ENCODE measurements at places on chromosomes 11 and 22.
A peak's percentile ranks its signal among the peaks of the same experiment; 100 is the strongest.

DNA sequence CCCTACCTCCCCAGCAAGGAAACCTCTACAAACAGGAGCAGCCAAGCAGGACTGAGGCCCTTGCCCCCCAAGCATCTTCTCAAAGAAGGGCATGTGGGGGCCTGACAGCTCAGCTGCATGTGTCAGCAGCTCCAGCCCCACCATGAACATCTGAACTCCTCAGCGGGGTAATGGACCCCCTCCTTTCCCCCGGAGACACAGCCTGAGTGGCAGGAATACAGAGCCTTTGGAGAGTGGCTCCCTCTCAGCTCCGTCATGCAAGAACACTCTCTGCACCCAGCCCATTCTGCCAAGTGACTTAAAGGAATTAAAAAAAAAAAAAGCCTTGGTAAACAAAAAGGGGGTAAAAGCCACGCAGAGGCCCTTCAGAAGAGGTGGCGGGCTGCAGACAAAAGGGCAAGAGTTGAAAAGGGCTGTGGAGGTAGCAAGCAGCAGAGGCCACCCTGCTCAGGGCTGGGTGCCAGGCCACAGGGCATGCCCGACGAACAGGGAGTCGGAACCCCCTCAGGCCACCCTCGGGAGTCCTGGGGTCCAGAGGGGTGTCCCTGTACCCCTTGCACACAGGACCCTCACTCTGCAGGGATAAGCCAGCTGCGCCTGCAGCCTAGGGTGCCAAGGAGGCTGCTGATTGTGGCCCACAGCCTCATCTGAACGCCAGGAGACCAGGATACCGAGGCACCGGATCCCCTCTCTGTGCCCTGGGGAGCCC lies 62.5 kb downstream of the MACROD1 start:
- DNase-seq: no peak

DNA sequence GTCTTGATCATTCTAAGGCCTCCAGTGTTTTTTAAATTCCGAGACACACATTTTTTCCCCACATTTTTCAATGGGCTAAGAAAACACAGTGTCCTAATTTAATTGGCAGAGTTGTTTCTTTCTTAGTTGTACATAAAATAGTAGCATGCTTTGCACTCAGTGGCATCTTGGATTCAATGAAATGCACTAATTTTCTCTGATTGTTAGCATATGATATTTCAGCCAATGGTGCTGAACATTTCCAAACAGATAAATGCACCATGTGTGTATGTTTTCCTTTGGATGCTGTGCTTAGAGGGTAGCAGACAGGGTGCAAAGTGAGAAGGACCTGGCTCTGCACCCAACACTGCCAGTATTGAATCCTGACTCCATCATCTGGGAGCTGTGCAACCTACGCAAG lies 103.5 kb downstream of the LDLRAD3 start:
- DNase-seq: no peak

DNA sequence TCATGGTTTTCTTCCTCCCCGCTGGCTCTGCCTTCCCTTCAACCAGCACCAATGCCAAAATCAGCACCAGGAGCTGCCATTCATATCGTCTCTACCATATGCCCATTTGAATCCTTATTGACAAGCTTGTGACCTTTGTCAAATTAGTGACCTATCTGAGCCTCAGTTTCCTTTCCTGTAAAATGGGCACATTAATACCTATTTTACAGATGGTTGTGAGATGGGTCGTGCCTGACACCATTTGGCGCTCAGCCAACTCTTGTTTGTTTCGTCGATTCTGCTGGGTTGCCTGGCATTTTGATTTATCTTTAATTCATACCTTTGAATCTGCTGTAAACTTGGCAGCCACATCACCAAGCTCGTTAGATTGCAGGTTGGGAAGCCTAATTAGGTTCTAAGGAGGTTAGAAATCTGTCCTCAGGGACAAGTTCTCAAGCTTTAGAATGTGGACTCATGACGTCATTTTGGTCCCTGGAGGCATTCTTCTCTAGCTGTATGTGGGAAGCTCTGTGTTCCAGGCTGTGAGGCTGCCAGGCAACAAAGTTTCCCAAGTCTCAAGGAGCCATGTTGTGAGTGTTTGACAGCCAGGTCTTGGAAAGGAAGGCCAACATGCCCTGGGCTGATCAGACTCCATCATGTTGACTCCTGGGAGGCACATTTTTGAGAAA lies 61.0 kb downstream of the RPS6KA4 start:
- no peak for DNase-seq

- no peak for DNase-seq
These were observed 789 bp upstream of the FAM111A start for GRCh38 chr11:59141673-59142460.

DNA sequence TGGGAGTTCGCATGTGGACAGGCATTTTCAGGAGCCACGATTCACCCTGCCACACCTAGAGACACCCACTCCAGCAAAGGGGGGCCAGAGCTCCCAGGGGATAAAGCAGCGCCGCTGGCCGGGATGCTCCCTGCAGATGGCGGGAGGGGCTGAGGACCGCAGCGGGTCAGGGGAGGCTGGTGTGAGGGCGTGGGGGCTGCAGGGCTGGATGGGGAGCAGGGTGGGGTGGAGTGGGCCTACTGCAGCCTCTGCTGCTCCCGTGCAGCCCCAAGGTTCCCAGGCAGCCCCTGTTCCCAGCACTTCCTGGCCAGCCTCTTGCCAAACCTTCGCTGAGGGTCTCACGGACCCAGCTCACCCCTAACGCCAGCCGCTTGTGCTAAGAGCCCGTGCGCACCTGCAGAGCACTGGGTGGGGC lies 13.0 kb downstream of the MUC5B start:
- DNase-seq: no peak

DNA sequence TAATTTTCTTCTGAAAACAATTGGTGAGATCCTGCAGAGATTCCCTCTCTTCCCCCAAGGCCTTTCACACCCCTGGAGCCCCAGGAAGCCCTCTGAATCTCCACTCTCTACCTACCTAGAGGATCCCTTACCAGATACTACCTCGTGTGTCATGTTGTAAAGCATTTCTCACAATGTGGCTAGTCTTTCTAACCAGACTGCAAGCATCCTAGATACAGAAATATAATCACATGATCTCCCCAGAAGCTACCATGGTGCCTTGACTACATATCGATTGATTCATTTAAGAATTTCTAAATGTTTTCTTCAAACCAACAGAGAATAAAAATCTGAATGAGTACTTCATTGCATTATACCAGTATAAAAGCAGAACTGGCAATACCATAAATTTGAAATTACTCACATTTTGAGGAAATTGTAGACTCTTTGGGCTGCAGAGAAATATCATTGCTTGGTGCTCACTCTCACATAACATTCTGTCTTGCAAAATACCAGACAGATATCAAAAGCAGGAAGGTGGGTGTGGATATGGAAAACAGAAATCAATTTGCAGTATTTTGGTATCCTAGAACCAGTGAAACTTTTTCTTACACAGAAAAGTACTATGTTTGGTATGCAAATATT lies 113.5 kb downstream of the MAML2 start:
- DNase-seq: no peak

DNA sequence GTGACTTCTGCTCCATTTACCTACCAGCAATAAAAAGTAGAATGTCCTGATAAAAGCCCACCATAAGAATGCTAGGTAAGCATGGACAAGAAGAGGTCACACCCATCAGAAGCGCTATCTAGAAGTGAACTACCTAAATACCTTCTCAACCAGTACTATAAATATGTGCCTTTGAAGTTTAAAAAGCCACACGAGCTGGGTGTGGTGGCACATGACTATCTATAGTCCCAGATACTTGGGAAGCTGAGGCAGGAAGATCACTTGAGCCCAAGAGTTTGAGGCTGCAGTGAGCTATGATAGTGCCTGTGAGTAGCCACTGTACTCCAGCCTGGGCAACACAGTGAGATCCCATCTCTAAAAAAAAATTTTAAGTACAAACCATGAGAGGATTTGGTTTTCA lies 66.7 kb downstream of the PACSIN2 start:
- DNase-seq: no peak

- peak; percentile 48 for DNase-seq
These were observed 8.5 kb upstream of the CHRDL2 start for GRCh38 chr11:74739546-74740270.

- no peak for DNase-seq
These were observed 8.2 kb downstream of the REXO2 start for GRCh38 chr11:114447444-114447843.

DNA sequence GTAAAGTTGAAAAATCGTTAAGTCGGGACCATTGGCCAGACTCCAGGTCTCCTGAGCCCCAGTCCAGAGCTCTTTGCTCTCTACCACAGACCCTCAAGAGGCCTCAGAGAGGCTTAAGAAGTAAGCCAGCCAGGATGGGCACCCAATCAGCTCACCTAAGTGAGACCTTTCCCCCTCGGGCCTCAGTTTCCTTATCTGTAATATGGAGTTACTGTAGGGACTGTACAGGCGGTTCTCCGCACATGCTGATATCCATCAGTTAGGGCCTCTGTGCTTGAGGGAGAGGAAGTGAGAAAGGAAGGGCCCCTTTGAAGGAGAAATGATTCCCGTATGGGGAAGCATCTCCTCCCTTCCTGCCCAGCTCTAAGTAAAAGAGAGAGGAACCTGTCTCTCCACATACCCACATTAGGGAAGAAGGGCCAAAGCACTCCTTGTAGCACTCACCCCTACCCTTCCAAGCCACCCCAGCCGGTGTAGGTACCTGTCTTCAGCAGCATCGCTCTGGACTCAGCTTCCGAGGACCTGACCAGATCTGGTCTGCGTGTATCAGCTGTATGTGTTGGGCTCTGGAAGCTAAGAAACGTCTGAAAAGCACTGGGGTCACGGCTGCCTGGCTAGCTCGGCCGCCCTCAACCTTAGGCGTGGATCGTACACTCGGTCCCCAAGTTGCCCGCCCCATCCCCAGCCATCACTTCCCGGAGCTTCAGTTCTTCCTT lies 653 bp downstream of the NAGA start:
- DNase-seq: no peak

DNA sequence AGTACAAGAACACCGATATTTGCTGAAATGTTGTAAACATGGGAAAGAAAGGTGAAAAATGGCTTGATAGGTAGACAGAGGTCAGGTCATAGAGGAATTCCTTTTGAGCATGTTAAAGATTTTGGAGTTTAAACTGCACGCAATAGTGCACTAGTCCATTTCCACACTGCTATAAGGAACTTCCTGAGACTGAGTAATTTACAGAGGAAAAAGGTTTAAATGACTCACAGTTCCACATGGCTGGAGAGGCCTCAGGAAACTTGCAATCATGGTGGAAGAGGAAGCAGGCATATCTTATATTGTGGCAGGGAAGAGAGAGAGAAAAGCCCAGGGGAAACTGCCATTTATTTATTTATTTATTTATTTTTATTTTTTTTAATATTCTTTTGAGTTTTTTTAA lies 5.0 kb downstream of the OR10A5 start:
- no peak for DNase-seq

DNA sequence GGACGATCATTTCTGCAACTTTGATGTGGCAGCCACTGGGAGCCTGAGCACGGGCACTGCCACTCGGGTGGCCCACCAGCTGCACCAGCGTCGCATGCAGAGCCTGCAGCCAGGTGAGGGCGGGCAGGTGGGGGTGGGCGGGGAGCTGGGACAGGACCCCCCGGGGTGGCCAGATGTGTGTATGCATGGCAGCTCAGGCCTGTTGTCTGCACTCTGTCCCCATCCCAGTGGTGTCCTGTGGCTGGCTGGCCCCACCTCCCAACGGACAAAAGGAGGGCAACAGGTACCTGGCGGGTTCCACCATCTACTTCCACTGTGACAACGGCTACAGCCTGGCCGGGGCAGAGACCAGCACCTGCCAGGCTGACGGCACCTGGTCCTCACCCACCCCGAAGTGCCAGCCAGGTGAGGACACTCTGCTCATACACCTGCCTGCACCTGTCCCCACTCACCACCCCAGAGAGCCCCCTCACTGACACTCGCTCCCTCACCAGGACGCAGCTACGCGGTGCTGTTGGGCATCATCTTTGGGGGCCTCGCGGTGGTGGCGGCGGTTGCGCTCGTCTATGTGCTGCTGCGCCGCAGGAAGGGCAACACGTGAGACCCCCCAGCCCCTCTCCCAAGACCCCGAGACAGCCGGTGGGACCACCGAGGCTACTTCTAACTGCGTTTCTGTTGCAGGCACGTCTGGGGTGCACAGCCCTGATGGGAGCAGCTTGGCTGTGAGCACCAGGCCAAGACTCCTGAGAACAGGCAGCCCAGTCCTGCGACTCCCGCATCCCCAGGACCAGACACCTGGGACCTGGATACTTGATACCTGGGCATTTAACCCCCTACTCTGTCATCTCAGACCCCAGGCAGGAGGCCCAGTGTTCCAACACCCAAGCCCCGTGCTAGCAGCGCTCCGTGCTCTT lies 6.7 kb downstream of the SUSD2 start:
- DNase-seq: no peak

DNA sequence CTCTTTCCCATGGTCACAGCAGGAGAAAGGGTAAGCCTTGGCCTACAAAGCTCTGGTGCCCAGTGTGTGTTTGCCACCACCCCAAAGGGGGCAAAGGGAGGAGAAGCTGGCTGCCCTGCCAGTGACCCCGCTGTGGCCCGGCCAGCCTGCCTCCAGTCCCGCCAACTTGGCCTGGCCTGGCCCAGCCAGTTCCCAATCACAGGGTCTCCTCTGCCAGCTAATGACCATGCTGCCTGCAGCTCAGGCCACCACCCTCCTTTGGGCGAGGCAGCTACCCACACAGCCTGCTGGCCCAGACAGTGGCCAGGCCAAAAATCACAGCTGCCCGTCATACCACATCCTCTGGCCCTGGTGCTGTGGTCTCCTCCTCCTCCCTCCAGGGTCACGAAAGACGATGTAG lies 5.1 kb downstream of the GDPD5 start:
- no peak for DNase-seq

DNA sequence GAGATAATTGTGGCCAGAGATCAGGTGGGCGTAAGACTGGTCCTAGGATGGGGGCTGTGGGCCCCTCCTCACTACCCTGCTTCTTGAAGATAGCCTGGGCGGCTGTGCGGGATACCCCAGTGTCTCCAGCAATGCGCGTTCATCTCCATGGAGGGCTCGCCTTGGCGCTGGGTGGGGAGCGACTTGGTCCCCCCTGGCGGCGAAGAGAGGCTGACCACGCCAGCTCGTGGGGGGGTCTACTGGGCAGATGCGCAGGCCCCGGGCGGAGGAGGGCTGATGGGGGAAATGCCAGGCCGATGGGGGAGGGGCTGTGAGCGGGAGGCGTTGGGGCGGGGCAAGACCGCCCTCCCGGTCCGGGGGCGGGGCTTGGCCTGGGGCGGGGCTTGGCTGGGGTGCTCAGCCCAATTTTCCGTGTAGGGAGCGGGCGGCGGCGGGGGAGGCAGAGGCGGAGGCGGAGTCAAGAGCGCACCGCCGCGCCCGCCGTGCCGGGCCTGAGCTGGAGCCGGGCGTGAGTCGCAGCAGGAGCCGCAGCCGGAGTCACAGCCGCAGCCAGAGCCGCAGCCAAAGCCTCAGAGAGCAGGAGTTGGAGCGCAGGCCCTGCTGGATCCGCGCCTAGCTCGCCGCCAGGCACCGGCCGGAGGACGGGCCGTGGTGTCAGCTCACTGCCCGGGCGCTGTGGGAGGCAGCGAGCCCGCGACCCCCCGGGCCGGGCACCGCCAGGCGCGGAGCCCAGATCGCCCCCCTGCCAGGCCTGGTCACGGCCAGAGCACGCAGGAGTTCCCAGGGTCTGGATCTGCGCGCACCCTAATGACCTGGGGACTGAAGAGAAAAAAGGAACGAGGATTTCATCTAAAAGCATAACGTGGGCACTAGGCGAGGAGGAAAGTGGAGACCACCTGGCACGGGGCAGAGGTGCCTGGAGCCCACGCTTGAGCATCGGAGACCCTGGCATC lies at the start of gene SLC35E4:
Gene SLC35E4 (plus strand): TSS at position 509 of the 953 bp plus-strand sequence. CDS start 670 bp downstream, outside the sequence.
- DNase-seq: peak; percentile 98
